ENCODE measurements at places on chromosomes 7 and 10.

DNA sequence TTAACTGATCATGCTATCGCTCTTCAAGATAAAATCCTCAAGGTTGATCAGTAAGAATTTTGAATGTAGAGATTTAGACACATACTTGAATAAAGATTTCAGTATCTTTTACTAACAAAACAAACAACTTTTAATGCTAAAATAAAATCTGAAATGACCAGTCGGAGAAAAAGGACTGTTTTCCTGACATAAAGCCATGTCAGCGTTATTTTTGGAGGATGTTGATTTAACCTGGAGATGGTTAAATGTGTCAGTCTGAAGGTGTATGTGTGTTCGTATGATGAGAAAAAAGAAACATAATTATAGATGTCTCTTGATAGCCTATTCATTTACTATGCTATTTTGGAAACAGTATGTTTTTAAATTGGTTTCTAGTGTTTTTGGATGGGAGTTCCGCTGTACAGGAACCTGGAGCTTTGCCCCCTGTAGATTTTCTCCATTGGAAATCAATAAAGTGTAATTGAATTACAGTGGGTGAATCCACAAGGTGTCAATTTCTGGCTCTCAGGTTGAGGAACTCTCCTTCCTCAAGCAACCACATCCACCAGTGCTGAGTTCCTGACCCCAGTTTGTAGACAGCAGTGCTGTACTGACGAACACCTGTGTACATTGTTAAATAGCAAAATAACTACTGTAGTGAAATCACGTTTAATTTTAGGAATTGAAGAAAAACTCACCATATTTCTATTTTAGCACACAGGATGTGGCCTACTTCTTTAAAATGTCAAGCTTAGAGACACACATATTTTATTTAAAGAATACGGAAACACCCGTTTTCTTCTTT lies 670.1 kb downstream of the MAGI2 start:
- DNase-seq, result no peak

DNA sequence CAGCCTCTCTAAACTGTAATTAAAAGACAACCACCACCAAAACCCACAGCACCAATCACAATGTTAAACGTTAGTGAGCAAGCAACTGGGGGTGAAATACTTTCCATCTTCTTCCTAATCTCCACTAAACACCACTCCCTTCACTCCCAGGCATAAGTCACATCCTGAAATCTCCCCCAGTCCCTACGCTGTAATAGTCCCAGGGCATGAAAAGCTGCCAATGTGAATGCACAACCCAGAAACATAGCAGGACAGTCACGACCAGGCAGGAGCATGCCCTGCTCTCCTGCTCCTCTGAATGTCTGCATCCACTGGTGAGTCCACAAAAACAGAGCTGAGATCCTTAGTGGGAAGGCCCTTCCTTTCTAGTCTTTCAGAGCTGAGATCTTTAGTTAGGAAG lies 288.9 kb downstream of the PARD3 start:
- no peak for DNase-seq

DNA sequence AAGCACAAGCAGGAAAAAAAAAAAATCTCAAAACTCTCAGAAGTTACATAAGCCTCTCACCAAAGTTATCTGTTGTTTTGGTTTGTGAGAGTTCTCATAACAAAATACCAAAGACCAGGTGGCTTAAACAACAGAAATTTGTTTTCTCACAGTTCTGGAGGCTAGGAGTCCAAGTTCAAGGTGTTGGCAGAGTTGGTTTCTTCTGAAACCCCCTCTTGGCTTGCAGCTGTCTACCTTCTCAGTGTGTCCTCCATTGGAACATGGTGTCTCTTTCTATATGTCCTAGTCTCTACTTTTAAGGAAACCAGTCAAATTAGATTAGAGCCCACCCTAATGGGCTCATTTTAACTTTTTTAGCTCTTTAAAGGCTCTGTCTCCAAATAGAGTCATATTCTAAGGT lies 44.9 kb downstream of the TNKS2 start:
- no peak for DNase-seq

DNA sequence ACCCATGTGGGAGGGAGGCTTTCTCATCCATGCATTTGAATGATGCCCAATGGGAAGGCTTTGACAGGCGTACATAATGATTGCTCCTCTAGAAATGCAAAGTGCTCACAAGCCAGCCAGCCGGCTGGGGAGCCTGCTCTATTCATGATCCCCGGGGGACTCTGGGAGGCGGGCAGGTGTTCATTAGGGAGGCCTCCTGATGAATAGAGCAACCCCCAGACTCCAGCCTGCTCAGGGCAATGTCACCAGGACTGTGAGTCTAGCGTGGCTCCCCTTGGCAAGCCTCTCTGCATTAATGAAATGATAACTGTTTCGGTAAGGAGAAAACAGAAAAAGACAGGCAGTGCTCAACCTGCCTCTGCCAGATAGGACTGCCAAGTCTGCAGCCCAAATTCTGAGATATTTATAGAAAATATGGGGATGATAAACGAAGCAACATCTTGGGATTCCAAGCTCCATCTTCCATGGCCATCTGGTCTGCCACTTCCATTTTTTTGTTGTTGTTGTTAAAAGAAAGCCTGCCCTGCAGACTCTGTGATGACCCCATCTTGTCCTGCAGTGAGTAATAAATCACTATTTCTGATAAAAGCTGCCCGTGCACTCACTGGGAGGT lies 236.4 kb downstream of the PRPF18 start:
- DNase-seq, result no peak

GRCh38 chr10:52346394-52347326 lies 32.6 kb downstream of the DKK1 start:
- DNase-seq, result no peak

DNA sequence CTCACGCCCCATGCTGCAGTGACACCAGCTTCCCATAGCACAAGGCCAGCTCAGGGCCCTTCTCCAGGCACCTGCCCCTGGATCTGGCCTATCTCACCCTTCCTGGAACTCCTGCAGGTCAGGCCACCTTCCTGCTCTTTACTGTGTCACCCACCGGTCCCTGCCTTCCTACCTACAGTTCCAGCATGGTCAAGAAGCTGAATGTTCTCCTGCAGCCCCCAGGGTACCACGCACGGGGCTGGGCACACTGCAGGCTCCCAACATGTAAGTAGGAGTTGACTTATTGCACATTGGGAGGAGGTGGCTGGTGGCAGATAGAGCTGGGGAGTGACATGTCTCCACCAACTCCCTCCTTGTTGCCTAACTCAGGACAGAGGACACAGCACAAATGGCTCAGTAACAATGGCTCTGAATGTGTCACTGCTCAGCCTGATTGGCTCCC lies 14.5 kb downstream of the ITPRIP start:
- DNase-seq, result no peak

DNA sequence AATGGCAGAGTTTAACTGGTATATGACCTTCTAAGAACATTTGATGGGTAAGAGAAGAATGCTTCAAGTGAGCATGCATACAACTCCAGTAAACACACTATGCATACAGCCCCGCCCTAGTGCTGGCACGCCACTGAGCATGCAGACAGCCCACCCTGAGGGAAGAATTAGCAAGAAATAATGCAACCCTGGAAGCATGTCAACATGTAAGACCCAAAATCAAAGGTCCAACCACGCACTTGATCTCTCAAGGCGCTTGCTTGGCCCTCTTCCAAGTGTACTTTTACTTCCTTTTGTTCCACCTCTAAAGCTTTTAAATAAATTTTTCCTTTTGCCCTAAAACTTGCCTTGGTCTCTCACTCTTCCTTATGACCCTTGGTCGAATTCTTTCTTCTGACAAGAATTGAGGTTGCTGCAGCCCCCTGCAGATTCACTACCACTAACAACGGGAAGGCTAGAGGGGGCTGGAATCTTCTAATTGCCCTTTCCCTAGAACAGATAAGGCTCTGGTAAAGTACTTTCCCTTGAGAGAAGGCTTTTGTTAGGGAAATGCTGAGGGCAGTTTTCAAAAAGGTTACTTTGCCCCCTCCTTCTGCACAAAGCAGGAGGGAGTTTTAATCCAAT lies 3.4 kb downstream of the FAM24B start:
- no peak for DNase-seq
